Upper lobe of right lung (tissue), 1 donor: ENCODE measurements at places on chromosomes 4 and X. TPM values are rescaled to one million over a fixed set of nuclear protein-coding genes. Genes with fewer than 3 reads are reported as not detected.

The BCLAF3 gene
- 15.4 TPM for total RNA-seq

The KIAA0232 gene
- total RNA-seq = 30.9 TPM

The GUCY1A1 gene
- total RNA-seq = 76.0 TPM

The PLAC1 gene
- not detected for total RNA-seq

The PSAPL1 gene
- 0.14 TPM for total RNA-seq

The BEX5 gene
- total RNA-seq = 5.8 TPM

DNA sequence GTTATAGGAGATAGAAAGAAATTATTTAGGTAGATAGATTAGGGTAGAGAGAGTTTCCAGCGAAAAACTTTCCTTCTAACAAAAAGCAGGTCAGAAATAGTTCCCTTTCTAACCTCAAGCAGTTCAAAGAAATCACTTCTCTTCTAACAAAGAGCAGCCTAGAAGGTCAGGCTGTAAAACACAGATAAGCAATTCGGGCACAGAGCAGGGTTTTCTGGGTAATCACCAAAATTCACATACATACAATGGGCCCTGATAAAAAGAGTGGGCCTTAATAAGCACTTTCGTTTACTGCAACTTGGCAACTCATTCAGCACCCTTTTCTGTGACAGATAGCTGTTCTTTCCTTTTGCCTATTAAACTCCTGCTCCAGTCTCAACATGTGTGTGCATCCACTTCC lies 13.4 kb upstream of the NAF1 start:
- no peaks in the 10 kb centered on the region for H3K36me3 ChIP-seq
- no peak for DNase-seq
- H3K4me1 ChIP-seq = no peaks in the 10 kb centered on the region
- H3K27me3 ChIP-seq = peaks cover 4% of the 10 kb centered on the region

GRCh38 chr4:145566768-145567167 lies 52.4 kb upstream of the MMAA start:
- H3K27ac ChIP-seq = no peak overlapping the region
- H3K4me1 ChIP-seq = no peaks in the 10 kb centered on the region
- H3K4me3 ChIP-seq = no peak overlapping the region
- H3K36me3 ChIP-seq = no peaks in the 10 kb centered on the region
- DNase-seq = no peak

DNA sequence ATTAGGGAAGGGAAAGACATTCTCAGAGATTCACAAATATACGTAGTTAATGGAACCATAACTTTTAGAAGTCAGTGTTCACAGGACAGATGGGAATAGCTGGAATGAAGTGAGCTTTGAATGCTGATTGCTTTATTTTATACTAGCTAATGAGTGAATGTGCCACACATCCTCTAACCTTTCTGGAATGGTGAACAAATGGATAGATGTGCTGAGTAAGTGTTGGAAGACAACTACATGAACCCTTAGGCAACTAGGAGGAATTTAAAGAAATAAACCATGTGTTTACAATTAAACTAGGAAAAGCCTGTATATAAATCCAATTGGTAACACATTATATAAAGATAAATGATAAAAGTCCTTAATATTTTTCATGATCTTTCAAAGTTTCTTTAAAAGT lies 91.6 kb upstream of the LIMCH1 start:
- H3K4me3 ChIP-seq = no peak overlapping the region
- no peak for DNase-seq
- H3K27ac ChIP-seq = no peak overlapping the region
- H3K27me3 ChIP-seq = no peaks in the 10 kb centered on the region
- H3K36me3 ChIP-seq = no peaks in the 10 kb centered on the region

DNA sequence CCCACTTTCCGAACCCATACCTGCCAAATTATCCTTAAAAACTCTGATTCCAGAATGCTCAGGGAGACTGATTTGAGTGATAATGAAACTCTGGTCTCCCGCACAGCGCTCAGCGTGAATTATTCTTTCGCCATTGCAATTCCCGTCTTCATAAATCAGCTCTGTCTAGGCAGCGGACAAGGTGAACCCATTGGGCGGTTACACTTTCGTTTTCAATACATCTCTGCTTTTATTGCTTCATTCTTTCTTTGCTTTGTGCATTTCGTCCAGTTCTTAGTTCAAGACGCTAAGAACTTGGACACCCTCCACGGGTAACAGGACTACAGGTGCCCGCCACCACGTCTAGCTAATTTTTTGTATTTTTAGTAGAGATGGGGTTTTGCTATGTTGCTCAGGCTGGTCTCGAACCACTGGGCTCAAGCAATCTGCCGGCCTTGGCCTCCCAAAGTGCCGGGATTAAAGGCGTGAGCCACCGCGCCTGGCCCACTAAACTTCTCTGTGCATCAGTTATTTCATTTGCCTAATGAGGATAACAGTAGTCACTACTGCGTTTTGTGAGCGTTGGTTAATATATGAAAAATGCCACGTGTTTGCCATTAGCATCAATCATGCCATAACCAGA lies 936 bp upstream of the PGK1 start:
- no peak for DNase-seq
- H3K27me3 ChIP-seq = no peaks in the 10 kb centered on the region

DNA sequence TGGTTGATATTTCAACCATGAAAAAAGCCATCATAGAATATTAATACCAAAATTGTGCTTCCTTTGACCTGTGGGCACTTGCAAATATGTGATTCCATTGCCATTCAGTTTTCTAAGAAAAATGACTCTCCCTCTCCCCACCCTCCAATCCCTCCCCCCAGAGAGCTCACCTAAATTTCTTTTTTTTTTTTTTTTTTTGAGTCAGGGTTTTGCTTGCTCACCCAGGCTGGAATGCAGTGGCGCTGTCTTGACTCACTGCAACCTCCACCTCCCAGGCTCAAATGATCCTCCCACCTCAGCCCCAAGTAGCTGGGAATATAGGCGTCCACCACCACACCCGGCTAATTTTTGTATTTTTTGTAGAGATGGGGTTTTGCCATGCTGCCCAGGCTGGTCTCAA lies 47.0 kb downstream of the SNX25 start:
- no peak overlapping the region for H3K4me3 ChIP-seq
- H3K36me3 ChIP-seq = no peaks in the 10 kb centered on the region
- DNase-seq = no peak

DNA sequence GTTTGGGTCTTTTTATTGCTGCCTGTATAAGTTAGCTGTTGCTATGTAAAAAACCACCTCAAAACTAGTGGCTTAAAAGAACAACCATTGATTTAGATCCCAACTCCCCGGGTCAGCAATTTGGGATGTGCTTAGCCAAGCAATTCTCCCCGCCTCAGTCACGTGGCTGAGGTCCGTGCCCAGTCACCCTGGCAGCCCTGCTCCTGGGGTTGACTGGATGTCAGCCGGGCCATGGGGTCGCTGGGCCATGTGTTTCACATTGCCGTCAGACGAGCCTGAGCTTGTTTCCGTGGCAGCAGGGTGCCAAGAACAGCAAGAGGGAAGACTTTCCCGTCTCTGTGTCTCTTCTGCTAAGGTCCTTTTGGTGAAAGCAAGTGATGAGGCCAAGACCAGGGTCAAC lies 345.7 kb upstream of the FAT1 start:
- DNase-seq = no peak
- H3K4me1 ChIP-seq = no peaks in the 10 kb centered on the region
- H3K27ac ChIP-seq = no peak overlapping the region
- no peak overlapping the region for H3K4me3 ChIP-seq

- no peak overlapping the region for H3K27ac ChIP-seq
- H3K4me3 ChIP-seq = no peak overlapping the region
- DNase-seq = no peak
- H3K36me3 ChIP-seq = no peaks in the 10 kb centered on the region
- no peaks in the 10 kb centered on the region for H3K27me3 ChIP-seq
- no peaks in the 10 kb centered on the region for H3K4me1 ChIP-seq
Observed at GRCh38 chrX:44975666-44976263, 102.8 kb downstream of the KDM6A start.
